Mesenchymal stem cell (in vitro differentiated cells and primary cell): ENCODE measurements at places on chromosomes 12 and 14.

GRCh38 chr12:11749943-11750690, 100.6 kb downstream of the ETV6 start:
- DNase-seq: no peak

- no peak for DNase-seq
Measured at GRCh38 chr14:73661872-73662271, 17.1 kb downstream of the DNAL1 start.

- DNase-seq: no peak
Measured at GRCh38 chr12:57894399-57895292, 46.7 kb upstream of the ATP23 start.

GRCh38 chr14:63614679-63615363, 26.9 kb downstream of the WDR89 start:
- DNase-seq: peak; percentile 35
